A549 treated with DMSO at 1 μM for 4 hours (cell line): ENCODE measurements at places on chromosomes 7 and 10. TPM values are rescaled to one million over a fixed set of nuclear protein-coding genes. Genes with fewer than 3 reads are reported as not detected.

KCNIP2 gene
- total RNA-seq = 0.69 to 1.2 TPM (median 0.89 TPM) in 5 replicates

CAV2 gene
- total RNA-seq = 147 to 203 TPM (median 168 TPM) in 5 replicates

ADARB2 gene
- not detected in 5 replicates for total RNA-seq

ARMC3 gene
- total RNA-seq = 0.50 to 0.81 TPM (median 0.65 TPM) in 5 replicates

FAM53B gene
- 11.1 to 14.6 TPM (median 13.1 TPM) in 5 replicates for total RNA-seq

TMEM130 gene
- 0.19 to 0.62 TPM (median 0.41 TPM) in 5 replicates for total RNA-seq

DEPP1 gene
- total RNA-seq = 1.1 to 2.6 TPM (median 1.5 TPM) in 5 replicates

UPK3BL2 gene
- total RNA-seq = 1.1 to 3.8 TPM (median 3.1 TPM) in 5 replicates

ELAPOR2 gene
- 0.05 to 0.14 TPM (median 0.09 TPM) in 4 of 5 replicates, not detected in the other for total RNA-seq

POP7 gene
- 73.4 to 102 TPM (median 92.0 TPM) in 5 replicates for total RNA-seq

IDI2 gene
- 0.06 to 0.17 TPM in 2 of 5 replicates, not detected in the others for total RNA-seq

CPN1 gene
- 0.16 to 0.60 TPM (median 0.41 TPM) in 5 replicates for total RNA-seq

CYP26C1 gene
- not detected in 5 replicates for total RNA-seq

RBP3 gene
- not detected in 5 replicates for total RNA-seq

DDC gene
- 0.76 to 1.8 TPM (median 1.2 TPM) in 5 replicates for total RNA-seq

OPN1SW gene
- total RNA-seq = not detected in 5 replicates

LAMB4 gene
- 0.19 to 0.51 TPM (median 0.25 TPM) in 5 replicates for total RNA-seq

TMEM176A gene
- total RNA-seq = not detected in 5 replicates

ARHGAP22 gene
- total RNA-seq = 3.5 to 4.9 TPM (median 4.1 TPM) in 5 replicates

NKX2-3 gene
- total RNA-seq = 0.06 TPM in 1 of 5 replicates, not detected in the others

SYT15 gene
- 2.8 to 3.4 TPM (median 3.2 TPM) in 5 replicates for total RNA-seq

SRRM3 gene
- 5.9 to 8.0 TPM (median 6.7 TPM) in 5 replicates for total RNA-seq

EN2 gene
- 0.47 to 1.3 TPM (median 0.99 TPM) in 5 replicates for total RNA-seq

PLCE1 gene
- 4.9 to 7.0 TPM (median 6.3 TPM) in 5 replicates for total RNA-seq

ZPBP gene
- total RNA-seq = not detected in 5 replicates

PAX4 gene
- not detected in 5 replicates for total RNA-seq

PLXNA4 gene
- 1.3 to 2.3 TPM (median 2.0 TPM) in 5 replicates for total RNA-seq

FGFBP3 gene
- 1.7 to 2.8 TPM (median 2.3 TPM) in 5 replicates for total RNA-seq

CTTNBP2 gene
- total RNA-seq = 0.27 to 0.53 TPM (median 0.41 TPM) in 5 replicates

TBXAS1 gene
- 10.2 to 11.8 TPM (median 11.0 TPM) in 5 replicates for total RNA-seq

CNPY1 gene
- not detected in 5 replicates for total RNA-seq

GNAI1 gene
- 32.3 to 41.4 TPM (median 39.2 TPM) in 5 replicates for total RNA-seq

SCART1 gene
- 0.18 to 0.44 TPM (median 0.19 TPM) in 5 replicates for total RNA-seq

OGDHL gene
- total RNA-seq = 0.15 to 0.42 TPM (median 0.22 TPM) in 5 replicates

SSMEM1 gene
- total RNA-seq = not detected in 5 replicates

GRID1 gene
- 0.19 to 0.38 TPM (median 0.30 TPM) in 5 replicates for total RNA-seq

AFAP1L2 gene
- total RNA-seq = 21.7 to 29.6 TPM (median 25.1 TPM) in 5 replicates

ZKSCAN5 gene
- total RNA-seq = 9.6 to 10.1 TPM (median 9.7 TPM) in 5 replicates

XRCC2 gene
- total RNA-seq = 5.0 to 6.9 TPM (median 6.2 TPM) in 5 replicates

VSTM4 gene
- 0.27 to 0.62 TPM (median 0.48 TPM) in 5 replicates for total RNA-seq

PDZD7 gene
- 0.57 to 0.97 TPM (median 0.87 TPM) in 5 replicates for total RNA-seq

NUTM2A gene
- 0.05 to 0.19 TPM (median 0.12 TPM) in 4 of 5 replicates, not detected in the other for total RNA-seq

HMX2 gene
- 0.06 to 0.27 TPM (median 0.15 TPM) in 4 of 5 replicates, not detected in the other for total RNA-seq

SPDYE11 gene
- not detected in 5 replicates for total RNA-seq

PDE6C gene
- not detected in 5 replicates for total RNA-seq

AKR1C4 gene
- total RNA-seq = 0.15 to 0.39 TPM (median 0.24 TPM) in 5 replicates
